H7 (cell line): ENCODE measurements at places on chromosomes 7 and 10.
A peak's percentile ranks its signal among the peaks of the same experiment; 100 is the strongest.

DNA sequence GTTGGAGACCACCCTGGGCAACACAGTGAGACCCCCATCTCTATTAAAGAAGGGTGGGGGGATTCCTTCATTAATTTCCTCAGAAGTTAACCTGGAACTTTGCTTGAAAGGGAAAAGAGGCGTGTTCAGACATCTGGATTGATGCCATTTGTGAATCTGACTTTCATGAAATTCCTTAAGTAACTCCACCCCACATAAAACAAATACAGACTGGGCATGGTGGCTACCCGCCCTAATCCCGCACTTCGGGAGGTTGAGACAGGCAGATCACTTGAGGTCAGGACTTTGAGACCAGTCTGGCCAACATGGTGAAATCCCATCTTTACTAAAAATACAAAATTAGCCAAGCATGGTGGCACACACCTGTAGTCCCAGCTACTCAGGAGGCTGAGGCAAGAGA lies 75.0 kb downstream of the EEPD1 start:
- no peak for DNase-seq

- DNase-seq, result no peak
Observed at GRCh38 chr10:99170116-99170675, 65.5 kb downstream of the HPSE2 start.

- DNase-seq, result no peak
Observed at GRCh38 chr10:118990326-118990725, 39.2 kb upstream of the NANOS1 start.

- DNase-seq, result no peak
Observed at GRCh38 chr7:99089914-99090629, 53.8 kb downstream of the SMURF1 start.

GRCh38 chr7:51785876-51786275 lies 469.3 kb upstream of the COBL start:
- no peak for DNase-seq

DNA sequence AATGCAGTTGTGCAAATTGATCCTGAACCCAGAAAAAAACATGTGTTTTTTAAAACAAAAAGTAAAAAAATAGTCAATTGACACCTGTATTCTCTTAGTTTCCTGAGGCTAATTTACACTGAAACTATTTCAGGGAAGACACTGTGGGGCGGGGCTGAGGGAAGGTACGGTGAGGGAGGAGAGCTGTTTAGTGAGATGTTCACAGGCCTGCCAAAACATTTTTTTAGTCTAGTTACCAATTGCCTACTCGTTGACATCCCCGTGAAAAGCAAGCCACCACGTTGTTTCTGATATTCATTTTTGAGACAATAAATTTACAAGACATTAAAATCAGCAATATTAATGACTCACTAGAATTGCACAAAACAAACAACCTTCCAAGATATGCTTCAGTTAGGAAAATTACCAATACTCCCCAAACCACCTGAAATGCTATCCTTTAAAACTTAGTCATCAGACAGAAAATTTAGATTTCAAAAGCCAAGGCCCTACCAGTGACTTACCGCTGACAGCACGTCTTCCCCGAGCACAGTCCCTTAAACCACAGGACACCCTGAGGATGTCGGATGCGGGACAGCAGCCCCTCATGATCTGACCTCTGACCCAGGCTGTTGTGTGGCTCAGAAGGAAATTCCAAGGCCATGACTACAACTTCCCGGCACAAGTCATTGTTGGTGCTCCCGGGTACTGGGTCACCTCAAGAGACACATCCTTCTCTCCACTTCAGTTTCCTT lies 279.2 kb downstream of the PRPF18 start:
- peak; percentile 40 for DNase-seq

GRCh38 chr10:8039321-8039881 lies 15.1 kb upstream of the GATA3 start:
- DNase-seq, result peak; percentile 65

DNA sequence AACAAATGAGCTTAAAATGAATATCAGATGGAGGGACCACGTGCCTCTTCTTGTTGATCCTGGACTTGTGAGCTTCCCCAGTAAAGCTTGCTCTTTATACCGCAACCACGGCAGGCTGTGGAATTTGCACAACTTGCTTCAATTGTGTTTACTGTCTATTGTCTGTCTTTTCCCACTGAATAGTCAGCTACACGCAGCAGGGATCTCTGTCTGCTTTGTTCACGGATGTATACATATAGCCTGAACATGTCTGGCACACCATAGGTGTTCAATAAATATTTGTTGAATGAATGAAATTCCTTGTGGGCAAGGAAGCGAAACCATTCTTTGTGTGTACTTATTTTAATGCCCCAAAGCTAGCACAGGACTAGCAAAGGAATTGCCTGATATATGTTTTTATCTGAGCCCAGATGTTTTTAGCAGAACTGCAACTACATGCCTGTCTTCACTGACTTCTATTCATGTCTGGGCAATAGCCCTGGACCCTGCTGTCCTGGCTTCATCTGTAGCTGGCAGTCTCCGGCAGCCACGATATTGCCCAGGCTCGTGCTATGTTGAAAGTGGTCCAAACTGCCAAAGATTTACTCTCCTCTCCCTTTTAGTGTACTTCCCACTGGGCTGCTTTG lies 29.9 kb upstream of the IFRD1 start:
- DNase-seq, result no peak

GRCh38 chr10:79407811-79408795 lies 37.3 kb downstream of the ZCCHC24 start:
- no peak for DNase-seq

DNA sequence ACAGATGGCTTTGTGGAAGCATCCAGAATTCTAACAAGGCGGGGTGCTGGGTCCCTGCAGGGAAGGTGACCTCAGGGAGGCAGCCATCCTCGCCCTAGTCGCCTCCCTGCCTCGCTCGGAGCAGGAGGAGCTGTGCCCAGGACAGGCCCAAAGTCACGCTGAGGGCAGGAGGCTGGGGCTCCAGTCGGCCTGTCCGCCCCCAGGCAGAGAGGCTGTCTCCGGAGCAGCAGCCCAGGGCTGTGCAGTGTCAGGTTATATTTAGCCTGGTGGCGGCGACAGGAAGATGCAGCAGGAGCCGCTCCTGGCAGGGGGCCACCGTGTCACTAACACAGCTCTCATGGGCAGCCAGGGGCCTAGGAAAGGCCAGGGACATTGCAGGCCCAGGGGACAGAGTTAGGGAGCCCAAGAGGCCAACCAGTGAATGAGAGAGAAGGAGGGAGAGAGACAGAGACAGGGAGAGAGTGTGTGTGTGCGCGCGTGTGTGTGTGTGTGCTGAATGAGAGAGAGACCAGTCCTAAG lies 13.5 kb downstream of the KCNH2 start:
- peak; percentile 88 for DNase-seq

DNA sequence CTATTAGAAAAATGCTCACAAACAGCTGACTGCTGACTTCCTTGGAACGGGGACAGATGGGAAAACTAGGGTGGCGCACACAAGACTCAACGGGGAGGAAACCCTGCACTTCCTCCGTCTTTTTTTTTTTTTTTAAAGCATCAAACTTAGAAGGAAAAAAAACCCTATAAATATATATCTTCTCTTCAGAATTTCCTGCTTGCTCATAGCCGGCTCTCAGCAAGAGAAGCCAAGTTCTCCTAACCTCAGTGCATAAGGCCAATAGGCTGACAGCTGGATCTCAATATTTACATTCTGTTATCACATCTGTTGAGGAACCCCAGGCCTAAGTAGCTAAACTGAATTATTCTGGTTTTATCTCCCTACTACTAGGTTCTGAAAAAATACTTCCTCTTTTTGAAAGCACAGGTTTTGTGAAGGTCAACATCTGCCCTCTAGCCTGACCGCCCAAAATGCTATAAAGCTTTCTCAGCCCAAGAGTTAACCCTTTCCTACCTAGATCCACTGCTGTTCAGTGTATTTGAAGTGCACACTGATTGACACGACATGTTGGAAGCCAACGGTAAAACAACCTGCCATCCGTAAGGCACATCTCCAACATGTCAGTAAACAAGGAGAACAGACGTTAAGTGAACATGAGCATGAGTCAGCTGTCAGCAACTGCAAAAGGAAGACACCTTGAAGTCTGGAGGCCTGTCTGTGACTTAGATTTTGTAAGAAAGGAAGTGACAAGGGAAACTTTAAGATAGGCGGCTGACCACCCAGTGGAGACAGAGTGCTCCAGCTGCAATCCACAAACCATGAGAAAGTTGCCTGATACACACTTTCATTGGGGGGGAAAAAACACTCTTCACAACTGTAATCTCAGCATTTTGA lies 83.8 kb downstream of the EBLN1 start:
- no peak for DNase-seq

- DNase-seq, result no peak
Observed at GRCh38 chr7:108376206-108376605, 80.0 kb downstream of the NRCAM start.

- DNase-seq, result peak; percentile 39
Observed at GRCh38 chr7:128202287-128202957, 38.7 kb upstream of the LEP start.

GRCh38 chr7:98921608-98922372 lies 43.5 kb downstream of the TRRAP start:
- peak; percentile 66 for DNase-seq

DNA sequence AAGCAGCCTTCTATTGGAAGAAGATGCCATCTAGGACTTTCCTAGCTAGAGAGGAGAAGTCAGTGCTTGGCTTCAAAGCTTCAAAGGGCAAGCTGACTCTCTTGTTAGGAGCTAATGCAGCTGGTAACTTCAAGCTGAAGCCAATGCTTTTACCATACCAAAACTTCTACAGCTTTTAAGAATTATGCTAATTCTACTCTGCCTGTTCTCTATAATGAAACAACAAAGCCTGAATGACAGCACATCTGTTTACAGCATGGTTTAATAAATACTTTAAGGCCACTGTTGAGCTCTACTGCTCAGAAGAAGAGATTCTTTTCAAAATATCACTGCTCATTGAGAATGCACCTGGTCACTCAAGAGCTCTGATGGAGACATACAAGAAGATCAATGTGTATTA lies 951.9 kb upstream of the LRRN3 start:
- DNase-seq, result no peak

DNA sequence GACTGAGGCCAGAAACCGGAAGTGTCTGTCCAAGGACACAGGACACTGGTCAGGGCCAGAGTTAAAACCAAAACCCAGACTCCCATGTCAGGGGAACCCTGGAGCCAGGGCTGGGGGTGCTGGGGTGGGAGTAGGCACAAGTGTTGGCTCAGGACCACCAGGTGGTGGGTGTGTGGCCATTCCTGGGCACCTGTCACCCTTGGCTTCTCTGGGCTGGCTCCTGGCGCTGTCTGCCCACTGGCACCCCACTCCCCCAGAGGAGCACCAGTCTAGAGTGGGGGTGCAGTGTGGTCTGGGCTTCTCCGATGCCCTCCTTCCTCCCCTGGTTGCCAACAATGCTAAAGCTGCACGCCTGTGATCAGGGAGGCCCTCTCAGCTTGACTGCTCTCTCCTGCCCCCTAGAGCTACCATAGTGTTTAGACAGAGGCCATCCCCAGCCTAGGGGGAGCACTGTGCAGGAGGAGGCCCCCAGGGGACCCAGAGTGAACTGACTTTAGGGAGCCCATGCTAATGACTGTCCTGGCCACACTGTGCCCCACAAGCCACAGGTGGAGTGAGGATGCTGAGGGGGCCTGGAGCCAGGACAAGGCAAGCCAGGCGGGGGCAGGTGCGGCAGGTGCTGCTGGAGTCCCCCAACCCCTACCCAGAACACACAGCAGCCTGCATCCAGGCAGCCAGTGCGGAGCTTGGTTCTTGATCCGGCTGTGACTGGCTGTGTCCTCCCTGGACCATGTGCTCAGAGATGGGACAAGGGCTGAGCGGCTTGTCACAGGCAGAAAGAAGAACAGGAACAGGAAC lies 11.0 kb downstream of the RASGEF1A start:
- peak; percentile 96 for DNase-seq

DNA sequence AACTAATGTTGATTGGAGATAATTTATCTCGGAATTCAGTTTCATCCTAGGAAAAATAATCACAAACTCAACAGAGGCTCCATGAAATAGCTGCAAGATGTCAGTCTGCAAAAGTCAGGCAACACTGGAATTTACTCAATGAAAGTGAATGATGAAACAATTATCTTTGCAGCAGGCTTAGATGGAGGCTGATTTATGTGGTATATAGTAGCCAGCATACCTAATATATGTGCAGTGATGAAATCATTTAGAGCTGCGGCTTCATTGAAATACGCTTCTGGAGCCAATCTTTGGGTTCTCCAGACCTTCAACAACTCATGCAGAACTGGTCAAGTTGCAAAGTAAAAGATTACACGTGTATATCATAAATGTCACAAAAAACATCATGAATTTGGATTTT lies 113.3 kb downstream of the ITGA8 start:
- DNase-seq, result no peak

- no peak for DNase-seq
Observed at GRCh38 chr7:25319707-25320106, 91.4 kb upstream of the NPVF start.

- no peak for DNase-seq
Observed at GRCh38 chr7:134836447-134836846, 57.0 kb downstream of the CALD1 start.

- no peak for DNase-seq
Observed at GRCh38 chr7:17600340-17600752, 301.9 kb downstream of the AHR start.

DNA sequence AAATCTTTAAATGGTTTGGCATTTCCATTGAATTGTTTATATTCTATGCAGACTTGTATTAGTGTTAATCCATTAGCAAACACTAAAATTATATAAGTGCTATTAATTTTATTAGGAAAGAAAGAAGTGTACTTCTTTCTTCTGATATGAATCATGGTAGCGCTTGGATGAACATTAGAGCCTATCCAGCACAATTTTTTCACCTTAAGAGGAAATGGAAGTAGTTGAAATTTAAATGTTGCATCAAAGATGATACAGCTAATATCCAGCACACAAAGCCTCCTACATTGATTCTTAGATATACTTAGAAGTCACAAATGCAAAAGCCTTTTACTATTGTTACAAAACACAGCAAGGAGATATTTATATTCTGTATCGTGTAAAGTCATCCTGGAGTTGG lies 174.5 kb downstream of the AHR start:
- DNase-seq, result no peak

- no peak for DNase-seq
Observed at GRCh38 chr10:17548162-17548561, 69.0 kb downstream of the HACD1 start.

GRCh38 chr10:133375357-133376115 lies 2.4 kb upstream of the ECHS1 start:
- no peak for DNase-seq

DNA sequence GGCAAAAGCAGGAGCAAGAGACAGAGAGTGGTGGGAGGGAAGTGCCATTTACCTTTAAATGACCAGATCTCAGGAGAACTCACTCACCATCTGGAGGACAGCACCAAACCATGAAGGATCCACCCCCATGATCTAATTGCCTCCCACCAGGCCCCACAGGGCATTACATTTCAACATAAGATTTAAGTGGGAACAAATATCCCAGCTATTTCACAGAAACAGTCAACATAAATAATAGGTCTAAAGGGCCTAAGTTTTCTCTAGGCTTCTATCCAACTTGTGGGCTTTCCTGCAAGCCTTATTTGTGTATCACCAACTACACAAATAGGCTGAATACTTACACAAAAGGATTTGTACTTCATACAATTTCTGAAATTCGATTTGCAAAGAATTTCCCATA lies 196.8 kb upstream of the POT1 start:
- no peak for DNase-seq

- no peak for DNase-seq
Observed at GRCh38 chr7:6128205-6128604, 97.0 kb downstream of the ANKRD61 start.
